ENCODE measurements at places on chromosomes 4 and X. TPM values are rescaled to one million over a fixed set of nuclear protein-coding genes. Genes with fewer than 3 reads are reported as not detected.

GRCh38 chrX:1442724-1443367, 9.9 kb downstream of the ASMTL start:
- DNase-seq = no peak

TMSB15A gene
- 72.1 TPM for polyA plus RNA-seq

CYSLTR1 gene
- polyA plus RNA-seq = 2.9 TPM

SPARCL1 gene
- 25.5 TPM for polyA plus RNA-seq

- DNase-seq = no peak
Measured at GRCh38 chrX:132025041-132025440, 1.9 kb downstream of the STK26 start.

CTAG2 gene
- polyA plus RNA-seq = not detected

DNA sequence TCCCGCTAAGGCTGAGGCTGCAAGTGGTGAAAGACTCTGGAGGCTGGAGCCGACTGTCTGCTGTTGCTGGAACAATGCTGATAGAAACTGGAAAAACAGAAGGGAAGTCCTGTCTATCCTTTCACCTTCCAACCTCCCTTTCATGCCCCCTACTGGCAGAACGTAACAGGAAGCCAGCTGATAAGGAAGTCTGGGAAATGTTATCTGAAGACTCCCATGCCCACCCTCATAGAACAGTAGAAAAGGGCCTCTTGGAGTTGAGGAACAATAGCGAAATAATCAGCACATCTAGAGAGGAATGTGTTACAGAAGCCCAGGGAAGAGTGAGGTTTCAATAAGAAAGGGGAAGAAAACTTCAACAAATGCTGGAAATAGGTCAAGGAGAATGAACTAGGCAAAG, 117.1 kb upstream of the DKK2 start:
- no peak for DNase-seq

DCAF4L1 gene
- 0.12 TPM for polyA plus RNA-seq

DNA sequence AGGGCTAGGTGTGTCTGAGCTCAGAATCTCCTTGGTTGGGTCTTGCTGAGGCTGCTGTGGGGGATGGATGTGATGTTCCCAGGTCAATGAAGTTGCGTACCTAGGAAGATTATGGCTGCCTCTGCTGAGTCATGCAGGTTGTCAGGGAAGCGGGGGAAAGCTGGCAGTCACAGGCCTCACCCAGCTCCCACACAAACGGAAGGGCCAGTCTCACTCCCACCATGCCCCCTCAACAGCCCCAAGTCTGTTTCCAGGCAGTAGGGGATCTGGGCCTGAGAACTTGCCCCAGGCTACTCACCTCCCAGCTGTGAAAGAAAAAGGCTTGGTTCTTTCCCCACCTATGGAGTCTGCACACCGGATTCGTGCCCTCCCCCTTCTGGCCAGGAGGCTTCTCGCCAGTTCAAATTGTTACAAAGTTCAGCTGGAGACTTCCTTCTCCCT, 72.9 kb downstream of the WDR44 start:
- DNase-seq = no peak

DNA sequence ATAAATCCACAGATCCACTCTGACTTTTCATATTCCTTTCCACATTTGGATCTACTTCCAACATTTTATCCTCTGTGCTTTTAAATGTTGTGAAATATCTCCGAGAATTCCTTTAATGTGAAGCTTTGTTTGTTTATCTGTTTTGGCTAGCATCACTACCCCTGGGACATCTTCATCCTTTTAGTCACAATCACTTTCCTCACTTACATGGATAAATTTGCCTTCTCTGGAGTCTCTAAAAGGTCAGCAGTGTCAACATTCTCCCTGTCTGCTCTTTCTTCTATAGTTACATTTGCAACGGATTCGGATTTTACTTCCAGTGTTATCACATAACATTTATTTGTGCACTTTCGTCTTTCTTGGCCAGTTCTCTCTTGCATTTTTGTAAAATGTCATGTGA, 34.2 kb upstream of the LRAT start:
- DNase-seq = no peak

DNA sequence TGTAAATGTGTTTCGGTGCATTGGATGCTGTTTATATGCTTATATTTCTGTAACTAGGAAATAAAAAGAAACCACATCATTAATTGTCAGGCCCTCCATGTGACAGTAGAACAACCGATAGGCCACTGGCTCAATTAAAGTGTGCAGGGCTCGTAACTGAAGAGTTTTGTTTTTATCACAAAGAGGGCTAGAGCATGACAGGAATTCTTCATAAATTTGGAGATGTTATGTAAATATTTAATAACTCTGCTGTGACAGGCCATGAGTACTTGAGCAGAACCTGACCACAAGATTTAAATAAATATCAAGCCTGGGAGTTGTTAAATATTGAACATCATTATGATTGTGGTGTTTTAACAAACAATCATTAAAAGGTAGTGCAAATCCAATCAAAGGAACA, 55.9 kb downstream of the MID1 start:
- DNase-seq = no peak

DNA sequence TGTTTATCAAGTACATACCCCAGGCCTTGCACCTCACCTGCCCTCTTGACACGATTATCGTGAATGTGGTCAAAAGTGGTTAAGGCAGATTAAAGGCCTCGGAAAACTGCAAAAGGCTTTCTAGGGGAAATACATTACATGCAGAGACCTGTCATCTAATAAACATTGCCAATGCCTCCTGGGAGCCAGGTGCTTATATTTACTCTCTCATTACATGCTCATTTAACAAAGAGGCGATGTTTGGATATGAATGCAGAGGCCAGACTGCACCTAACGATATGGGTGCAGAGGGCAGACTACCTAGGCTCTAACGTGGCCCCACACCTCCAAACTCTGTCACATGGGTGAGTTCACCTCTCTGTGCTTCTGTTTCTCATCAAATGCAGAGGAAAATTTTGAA, 14.5 kb downstream of the CRMP1 start:
- no peak for DNase-seq

SLC35A2 gene
- 31.8 TPM for polyA plus RNA-seq

DNA sequence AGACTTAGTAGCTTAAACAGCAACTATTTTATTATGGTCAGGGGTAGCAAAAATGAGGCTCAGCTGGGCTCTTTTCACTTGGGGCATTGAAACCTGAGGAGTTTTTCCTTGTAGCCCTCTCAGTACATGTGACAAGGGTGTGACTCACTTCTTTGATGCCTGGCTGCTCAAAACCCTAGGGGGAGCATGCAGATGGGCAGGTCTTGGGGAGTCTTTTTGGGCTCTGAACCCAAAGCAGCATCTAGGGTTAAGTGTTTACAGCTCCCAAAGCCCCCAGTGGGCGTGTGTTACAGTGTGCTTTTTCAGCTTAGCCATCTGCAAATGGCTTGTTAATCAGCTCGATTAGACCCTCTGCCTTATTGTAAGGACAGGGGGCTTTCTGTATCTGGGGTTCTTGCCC, 1752.7 kb downstream of the PCDH7 start:
- DNase-seq = no peak

GRCh38 chrX:17377091-17377717, 2.2 kb downstream of the NHS start:
- DNase-seq = no peak

SFRP2 gene
- 15.4 TPM for polyA plus RNA-seq

DNA sequence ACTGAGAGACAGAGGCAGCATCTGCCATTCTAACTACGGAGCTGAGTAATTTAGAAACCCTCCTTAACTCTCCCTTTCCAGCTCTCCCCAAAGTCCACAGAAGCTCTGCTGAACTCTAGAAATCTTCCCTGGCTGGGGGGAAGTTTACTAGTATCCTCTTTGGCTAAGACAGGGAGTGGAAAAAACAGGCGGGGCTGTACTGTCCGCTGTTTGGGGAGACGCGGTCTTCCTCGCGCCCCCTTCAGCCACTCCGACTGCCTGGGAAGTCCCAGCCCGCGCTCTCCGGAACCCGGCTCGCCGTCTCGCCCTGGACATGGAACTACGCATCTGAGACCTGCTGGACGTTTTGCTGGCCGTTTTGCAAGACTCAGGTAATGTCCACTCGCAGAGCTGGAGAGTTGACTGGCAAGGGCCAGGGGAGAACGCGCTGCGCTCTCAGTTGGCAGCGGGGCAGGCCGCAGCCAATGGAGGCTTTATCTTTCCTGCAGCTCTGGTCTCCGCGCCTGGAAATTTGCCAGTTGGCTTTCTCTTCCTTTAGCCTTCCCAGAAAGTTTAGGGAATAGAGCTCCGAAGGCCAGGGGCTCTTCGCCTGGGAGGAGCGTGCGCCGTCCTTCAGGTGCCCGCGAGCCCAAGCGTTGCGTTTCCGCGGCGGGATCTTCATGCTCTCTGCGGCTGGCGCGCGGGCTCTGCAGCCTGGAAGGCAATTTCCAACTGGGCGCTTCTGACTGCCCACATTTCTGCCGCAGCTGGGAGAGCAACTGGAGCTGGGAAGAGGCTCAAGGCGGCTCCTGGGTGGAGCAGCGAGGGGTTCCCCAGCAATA, 892 bp downstream of the IL1RAPL2 start:
- DNase-seq = no peak

COPS4 gene
- polyA plus RNA-seq = 90.3 TPM

GRCh38 chr4:128528793-128529553, 241.4 kb upstream of the PGRMC2 start:
- DNase-seq = no peak

DNA sequence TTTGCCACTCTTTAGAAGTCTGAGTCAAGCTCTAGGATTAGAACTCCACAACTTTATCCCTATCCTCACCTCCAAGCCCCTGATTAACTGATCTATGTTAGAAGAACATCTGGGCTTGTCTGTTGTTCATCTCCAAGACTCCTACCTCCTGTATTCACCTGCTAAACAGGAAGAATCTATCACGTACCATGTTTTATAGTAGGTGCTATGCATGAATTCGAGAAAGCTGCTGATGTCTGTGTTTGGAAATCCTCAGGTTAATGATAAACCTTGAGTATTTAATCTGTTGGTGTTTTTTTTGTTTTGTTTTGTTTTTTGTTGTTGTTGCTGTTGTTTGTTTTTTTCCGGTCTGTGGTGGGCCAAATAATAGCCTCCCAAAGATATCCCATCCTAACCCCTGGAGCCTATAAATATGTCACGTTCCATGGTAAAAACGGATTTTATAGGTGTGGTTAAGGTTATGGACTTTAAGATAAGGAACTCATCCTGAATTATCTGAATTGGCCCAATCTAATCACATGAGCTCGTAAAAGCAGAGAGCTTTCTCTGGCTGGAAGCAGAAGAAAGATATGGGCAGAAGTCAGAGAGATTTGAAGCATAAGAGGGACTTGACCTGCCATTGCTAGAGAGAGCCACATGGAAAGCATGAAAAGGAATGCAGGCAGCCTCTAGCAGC, 101.2 kb upstream of the DUSP21 start:
- no peak for DNase-seq

DNA sequence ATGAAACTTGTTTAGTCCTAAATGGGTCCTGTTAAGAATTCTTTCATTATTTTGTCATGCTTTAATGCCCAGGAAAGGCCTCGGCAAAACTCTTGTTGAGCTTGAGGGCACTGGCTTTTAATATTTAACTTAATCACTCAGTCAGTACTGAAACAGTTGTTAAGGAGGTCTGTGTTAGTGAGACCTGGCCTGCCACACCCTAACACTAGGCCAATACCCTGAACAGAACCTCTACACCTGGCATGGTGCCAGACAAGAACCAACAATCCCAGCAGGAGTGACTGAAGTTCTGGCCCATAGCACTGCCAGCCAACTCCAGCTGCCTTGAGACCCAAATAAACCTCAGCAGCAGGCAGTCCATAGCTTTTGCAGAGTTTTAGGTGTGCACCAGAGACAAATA, 85.7 kb upstream of the ITM2A start:
- no peak for DNase-seq

MAGEC2 gene
- polyA plus RNA-seq = not detected

RHOH gene
- 0.67 TPM for polyA plus RNA-seq

F8A3 gene
- 14.9 TPM for polyA plus RNA-seq

GRCh38 chr4:33060674-33061542, 2340.7 kb downstream of the PCDH7 start:
- no peak for DNase-seq

- DNase-seq = no peak
Measured at GRCh38 chrX:76172325-76172893, 453 bp upstream of the PBDC1 start.

Measured in right renal cortex interstitium (tissue), 3 donors.